ENCODE measurements at places on chromosomes 16 and 17.

GRCh38 chr16:678858-679813 lies 1.1 kb upstream of the STUB1 start:
- DNase-seq = peak; percentile 70

GRCh38 chr16:86455116-86455515 lies 55.2 kb upstream of the FOXF1 start:
- DNase-seq = no peak

GRCh38 chr16:28140788-28141618 lies 70.8 kb downstream of the XPO6 start:
- no peak for DNase-seq

- no peak for DNase-seq
Observed at GRCh38 chr17:44935116-44935515, 12.5 kb downstream of the KIF18B start.

DNA sequence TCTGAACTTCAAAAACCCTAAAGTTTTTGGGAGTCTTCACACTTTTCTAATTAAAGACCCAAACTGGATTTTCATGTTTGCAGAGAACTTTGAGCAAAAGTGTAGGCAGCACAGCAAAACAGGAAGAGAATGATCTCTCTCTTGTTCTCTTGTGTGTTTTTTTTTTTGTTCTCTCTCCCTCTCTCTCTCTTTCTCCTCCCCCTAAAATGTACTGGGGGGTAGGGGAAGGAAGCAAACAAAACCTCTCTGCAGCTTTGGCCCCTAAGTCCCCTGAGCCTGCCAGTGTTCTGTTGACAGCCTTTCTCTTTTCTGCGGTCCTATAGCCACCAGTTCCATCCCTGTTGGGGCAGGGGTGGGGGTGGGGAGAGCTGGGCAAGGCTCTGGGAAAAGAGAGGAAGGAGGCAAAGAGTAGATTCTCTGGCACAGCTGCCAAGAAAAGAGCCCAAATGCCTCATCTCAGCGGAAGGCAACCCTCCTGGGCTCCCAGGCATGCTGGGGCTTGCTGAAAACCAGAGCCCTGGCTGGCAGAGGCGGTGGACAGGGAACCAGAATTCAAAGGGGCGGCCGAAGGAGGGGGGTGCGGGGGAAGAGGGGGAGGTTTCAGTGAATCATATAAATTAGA lies 295.3 kb downstream of the SOX9 start:
- DNase-seq = peak; percentile 67

DNA sequence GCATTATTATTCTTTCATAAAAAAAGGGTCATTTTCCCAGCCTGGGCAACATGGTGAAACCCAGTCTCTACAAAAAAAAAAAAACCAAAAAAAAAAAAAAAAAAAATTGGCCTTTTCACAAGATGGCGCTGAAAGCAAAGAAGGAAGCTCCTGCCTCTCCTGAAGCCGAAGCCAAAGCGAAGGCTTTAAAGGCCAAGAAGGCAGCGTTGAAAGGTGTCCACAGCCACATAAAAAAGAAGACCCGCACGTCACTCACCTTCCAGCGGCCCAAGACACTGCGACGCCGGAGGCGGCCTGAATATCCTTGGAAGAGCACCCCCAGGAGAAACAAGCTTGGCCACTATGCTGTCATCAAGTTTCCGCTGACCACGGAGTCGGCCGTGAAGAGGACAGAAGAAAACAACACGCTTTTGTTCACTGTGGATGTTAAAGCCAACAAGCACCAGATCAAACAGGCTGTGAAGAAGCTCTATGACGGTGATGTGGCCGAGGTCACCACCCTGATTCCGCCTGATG lies 4.9 kb upstream of the PGAP6 start:
- no peak for DNase-seq

- peak; percentile 39 for DNase-seq
Observed at GRCh38 chr17:81398176-81398831, 3.0 kb downstream of the BAHCC1 start.

DNA sequence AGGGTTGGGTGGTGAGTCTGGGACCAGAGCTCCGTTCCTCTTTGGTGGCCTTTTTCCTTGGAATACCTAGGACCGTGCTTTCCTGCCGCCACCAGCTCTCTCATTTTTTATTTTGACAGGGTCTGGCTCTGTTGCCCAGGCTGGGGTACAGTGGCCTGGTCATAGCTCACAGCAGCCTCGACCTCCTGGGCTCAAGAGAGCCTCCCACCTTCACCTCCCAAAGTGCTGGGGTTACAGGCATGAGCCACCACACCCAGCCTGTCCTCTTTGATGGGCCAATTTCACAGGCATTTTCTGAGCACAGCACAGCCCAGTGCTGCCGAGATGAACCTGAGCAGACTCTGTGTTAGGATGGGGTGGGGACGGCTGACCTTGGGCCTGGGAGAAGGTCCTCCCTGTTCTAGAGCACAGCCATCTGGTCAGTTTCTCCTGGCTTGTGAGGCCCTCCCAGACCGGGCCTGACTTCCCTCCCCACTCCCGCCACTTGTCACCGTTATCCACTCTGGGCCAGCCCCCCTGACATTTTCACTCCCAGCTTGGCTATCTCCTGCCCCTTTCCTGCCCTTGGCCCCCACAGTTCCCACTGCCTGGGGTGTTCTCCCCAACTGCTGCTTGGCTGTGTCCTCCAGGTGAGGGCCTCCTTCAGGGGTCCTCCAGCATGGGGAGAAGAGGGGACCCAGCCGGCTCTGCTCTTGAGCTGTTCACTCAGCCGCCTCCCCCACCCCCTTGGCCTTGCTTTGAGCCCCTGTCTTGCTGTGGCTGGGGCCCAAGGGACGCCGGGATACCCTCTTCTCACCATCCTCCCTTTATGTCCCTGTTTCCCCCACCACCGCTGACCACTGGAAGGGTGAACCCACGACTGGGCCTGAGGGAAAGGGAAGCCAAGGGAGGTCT lies 5.0 kb downstream of the ADCY7 start:
- DNase-seq = no peak

GRCh38 chr16:14240964-14241363 lies 169.8 kb downstream of the MRTFB start:
- no peak for DNase-seq

DNA sequence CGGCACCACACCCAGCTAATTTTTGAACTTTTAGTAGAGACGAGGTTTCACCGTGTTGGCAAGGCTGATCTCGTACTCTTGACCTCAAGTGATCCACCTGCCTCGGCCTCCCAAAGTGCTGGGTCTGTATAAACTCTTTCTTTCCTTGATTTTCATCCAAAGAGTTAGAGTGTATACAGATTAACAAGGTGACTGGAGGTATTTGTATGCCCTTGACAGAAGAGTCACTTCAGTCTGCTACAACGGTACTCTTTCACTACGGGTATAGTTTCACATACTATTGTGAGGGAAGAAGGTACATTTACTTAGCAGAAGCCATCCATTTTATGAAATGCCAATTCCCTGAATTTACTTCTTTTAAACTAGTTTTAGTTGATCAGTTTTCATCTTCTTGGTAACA lies 32.5 kb downstream of the PPM1E start:
- DNase-seq = peak; percentile 6

DNA sequence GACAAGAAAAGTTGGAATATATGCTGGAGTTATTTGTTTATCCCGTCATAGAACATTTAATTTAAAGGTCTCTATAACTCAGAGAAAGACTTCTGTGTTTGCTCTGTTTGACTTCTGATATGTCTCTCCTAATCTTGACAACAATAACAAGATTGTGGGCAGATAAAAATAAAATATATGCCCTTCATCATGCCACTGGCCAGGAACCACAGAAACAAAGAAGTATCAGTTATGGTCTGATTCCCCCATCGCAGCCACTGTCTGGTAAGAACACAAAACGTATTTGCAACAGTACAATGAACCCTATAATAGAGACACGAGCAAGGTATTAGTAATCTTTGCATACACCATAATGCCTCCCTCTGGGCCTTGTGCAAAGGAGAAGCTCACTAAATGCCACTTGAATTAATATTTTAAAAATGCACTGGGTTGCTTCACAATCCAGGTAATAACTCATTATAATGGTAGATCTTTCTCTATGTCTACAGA lies 1498.3 kb downstream of the CDH11 start:
- no peak for DNase-seq

DNA sequence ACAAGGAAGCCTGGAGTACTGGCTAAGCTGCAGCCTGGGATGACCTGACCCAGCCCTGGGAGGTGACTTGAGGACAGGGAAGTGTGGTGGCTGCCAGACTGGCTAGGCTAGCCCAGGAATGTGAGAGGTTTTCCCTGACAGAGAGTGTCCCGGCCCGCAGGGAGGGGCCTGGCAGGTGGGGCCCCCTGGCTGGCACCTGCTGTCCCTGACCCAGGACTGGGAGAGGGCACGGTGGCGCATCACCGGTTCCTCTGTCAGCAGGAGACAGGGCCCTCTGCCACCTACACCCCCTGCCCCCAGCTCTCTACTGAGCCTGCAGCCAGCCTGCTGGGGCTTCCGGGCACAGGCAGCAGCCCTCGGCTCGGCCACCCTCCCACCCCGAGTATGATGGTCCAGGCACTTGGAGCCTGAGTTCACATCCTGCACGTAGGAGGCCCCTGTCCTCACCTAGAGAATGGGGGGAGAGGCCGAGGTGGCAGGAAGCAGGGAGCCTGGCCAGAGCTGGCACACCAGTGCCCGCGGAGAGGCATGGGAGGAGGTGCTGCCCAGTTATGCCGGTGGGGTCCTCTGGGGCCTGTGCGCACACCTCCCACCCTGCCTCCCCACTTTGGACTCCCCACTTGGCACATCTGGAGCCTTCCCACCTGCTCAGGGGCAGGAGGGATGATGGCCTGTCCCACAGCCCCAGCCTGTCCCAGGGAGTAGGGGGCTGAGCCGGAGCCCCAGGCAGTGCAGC lies 528 bp downstream of the PRSS27 start:
- DNase-seq = no peak

DNA sequence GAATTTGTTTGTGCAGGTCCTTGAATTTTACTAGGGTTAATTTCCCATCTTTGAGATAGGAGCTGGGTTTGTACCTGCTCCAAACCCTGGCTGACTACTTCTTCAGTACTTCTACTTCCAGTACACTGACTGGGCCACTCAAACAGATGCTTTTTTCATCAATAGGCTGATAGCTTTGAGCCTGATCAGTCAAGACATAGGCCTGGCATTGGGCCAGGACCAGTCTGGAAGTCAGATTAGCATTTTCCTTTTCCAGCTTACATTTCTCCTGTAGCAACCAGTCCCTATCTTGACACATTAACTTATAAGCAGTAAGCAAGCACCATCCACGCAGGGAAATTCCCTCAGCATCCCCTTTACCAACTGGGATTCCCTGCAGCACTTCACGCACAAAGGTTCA lies 7.5 kb upstream of the TMEM101 start:
- DNase-seq = no peak

GRCh38 chr17:50627036-50627781 lies 7.5 kb upstream of the ABCC3 start:
- DNase-seq = no peak

- DNase-seq = peak; percentile 55
Observed at GRCh38 chr17:74190154-74190553, 13.3 kb upstream of the RPL38 start.

- DNase-seq = no peak
Observed at GRCh38 chr16:5479926-5480325, 382.3 kb upstream of the EEF2KMT start.

DNA sequence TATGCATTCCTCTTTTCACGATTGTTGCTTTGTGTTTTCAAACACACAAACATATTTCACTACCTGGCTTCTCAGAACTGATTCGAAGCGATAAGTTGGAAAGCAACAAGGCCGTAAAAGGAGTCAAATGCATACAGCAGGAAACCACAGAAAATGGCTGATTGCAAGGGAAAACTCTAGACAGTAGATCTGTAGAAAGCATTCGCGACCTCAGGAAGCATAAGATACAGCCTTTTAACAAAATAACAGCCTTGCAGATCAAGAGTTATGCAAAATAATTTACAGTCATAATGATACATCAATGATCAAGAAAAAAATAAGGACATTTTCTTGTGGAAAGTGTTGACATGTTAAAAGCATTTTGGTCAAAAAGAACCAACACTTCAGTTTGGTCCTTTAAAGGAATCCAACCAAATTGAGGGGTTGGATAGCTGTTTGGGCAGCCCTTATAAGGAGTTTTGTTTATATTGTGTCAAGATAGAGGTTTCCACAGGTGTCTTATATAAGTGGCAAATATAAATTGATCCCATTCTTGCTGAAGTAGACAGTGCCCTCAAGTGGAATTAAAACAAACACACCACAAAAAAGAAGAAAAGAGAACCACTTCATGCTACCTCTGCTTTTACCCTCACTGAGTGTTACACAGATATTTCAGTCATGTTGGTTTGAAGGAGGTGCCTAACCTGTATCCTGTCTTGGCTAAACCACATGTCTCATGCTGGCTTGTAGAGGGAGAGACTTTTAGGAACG lies 5.5 kb downstream of the CYLD start:
- peak; percentile 46 for DNase-seq

- peak; percentile 27 for DNase-seq
Observed at GRCh38 chr17:59330053-59330942, 1.2 kb upstream of the YPEL2 start.

DNA sequence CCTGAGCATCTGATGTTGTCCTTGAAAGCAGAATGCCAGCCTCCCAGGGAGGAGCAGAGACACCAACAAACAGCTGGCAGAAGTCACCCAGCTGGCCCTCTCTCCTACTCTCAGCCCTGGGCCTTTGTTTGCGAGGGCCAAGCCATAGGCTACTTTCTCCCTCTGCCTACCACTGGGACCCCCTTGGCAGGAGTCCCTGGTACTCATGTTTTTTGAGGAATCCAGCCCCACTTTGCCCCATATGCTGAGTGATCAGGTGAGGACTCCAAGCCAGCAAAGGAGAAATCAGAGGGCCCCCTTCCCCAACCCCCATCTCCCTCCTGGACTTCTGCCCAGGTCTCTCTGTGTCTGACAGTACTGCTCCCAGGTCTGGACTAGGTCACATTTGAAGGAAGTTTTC lies 121.9 kb downstream of the USP31 start:
- DNase-seq = no peak

DNA sequence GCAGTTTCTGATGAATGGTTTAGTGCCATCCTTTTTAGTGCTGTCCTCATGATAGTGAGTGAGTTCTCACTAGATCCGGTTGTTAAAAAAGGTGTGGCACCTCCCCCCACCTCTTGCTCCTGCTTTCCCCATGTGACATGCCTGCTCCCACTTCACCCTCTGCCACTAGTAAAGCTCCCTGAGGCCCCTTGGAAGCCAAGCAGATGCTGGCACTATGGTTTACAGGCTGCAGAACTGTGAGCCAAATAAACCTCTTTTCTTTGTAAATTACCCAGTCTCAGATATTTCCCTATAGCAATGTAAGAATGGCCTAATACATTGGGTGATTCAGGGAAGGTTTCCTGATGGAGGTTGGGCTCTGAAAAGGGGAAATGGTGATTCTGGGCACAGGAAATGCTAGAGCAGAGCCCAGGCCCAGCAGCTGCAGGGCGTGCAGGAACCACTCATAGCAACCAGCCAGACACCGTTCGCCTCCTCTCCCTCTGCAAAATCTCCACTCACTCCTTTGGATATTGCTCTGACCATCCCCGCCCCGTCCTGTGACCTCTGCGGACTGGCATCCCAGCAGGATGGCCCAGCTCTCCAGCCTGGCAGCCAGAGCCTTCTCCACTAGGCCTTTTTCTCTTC lies 2.6 kb upstream of the ADORA2B start:
- no peak for DNase-seq

- peak; percentile 44 for DNase-seq
Observed at GRCh38 chr17:81553616-81554181, 1.5 kb upstream of the FAAP100 start.

- DNase-seq = no peak
Observed at GRCh38 chr17:73621685-73622084, 22.6 kb downstream of the SDK2 start.

GRCh38 chr16:68492543-68493411 lies 44.5 kb upstream of the SMPD3 start:
- DNase-seq = no peak

- no peak for DNase-seq
Observed at GRCh38 chr17:45814622-45815606, 29.8 kb upstream of the SPPL2C start.

Data from NCI-H524 (cell line).